NCI-H1694 (cell line): ENCODE measurements at places on chromosomes 13 and 19.

DNA sequence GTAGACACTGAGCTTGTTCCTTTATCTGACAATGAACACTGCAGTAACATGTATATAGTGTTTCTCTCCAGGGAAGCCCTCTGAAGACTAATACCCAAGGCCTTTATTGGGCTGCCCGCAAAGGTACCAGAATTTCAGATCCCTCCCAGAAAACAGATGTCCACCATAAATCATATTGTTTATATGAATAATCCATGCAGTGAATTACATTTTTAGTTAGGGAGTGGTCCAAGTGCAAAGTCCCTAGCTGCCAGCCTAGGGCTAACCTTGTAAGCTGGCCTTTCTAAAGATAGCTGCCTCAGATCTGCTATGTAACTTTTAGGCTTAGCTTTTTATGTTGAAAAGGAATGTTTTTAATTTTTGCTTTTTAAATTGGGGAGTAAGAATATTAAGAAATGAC is 44.7 kb downstream of the TDRD3 start:
- no peak for DNase-seq

DNA sequence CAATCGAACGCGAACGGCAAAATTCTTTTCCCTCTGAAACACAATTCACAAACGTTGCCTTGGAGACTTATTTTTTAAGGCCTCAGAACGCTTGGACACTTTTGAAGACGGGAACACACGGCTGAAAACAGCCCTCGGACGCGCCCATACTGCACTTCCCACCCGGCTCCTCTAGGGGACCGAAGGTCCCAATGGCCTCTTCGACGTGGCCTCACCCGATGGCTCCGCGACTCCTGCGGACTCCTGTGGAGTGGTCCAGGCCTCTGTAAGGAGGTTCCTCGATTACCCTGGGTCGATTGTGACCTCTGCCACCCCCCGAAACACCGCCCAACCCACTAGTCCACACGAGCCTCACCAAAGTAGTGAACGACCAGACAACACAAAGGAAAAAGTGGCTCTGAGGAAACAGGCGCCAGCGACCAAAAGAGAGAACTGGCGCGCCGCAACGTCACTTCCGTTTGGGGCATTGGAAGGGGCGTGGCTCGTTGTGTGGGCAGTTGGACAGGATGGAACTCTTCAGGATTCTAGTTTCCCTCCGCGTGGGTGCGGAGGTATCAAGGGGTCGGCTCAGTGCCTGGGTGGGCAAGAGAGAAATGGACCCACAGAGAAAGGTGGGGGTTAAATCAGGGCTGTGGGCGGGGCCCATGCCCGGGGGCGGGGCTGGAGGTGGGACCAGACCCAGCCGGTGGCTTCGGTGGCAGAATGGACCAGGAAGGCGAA is at the start of gene ZNF560:
Gene ZNF560, minus strand, starts transcription at position 434 of the 720 bp plus-strand sequence. CDS start 23,303 bp downstream, outside the sequence.
- no peak for DNase-seq

DNA sequence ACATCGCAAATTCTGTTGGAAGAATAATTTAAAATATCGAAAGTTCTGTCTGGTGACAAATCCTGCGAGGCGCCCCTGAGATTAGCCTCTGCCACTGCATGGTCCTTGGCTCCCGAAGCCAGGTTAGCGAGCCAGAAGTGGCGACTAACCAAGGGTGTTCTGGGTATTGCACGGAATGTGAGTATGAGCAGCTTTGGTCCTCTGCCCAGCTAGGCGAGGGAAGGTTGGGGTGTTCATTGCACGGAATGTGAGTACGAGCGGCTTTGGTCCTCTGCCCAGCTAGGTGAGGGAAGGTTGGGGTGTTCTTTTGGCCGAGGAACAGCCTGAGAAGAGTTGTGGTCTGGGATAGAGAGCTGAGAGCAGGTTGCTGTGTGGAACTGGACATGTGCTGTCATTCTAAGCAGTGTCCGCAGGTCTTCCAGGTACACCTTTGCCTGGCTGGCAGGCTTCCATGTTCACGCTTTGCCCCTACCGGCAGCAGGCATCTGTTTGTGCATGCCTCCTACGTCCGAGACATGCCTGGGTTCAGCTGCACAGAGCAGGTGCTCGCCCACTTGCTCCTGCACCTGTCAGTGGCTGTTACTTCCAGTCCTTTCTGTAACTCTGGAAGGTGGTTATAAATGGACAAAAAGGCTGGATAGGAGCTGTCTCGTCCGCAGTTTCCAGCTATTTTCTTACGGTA is 18.3 kb upstream of the TEX29 start:
- no peak for DNase-seq

GRCh38 chr19:575527-576506 is 3.4 kb downstream of the BSG start:
- DNase-seq, result no peak

GRCh38 chr19:780935-781334 is 16.3 kb upstream of the PTBP1 start:
- DNase-seq, result no peak

DNA sequence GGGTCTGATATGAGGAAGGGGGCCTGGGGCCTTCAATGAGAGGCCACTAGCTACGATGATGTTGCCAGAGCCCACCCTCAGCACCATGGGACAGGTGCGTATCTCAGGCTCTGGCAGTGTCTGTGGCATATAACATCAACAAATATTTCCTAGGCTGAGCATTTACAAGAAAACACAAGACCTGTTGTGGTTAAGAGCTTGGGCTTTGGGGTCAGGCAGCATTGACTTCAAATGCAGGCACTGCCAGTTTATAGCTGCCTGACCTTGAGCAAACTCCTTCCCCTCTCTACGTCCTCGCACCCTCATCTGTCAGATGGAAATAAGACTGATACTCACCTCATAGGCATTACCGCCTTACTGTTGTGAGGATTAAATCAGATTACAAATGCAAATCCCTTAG is 156.0 kb downstream of the KATNAL1 start:
- DNase-seq, result no peak

DNA sequence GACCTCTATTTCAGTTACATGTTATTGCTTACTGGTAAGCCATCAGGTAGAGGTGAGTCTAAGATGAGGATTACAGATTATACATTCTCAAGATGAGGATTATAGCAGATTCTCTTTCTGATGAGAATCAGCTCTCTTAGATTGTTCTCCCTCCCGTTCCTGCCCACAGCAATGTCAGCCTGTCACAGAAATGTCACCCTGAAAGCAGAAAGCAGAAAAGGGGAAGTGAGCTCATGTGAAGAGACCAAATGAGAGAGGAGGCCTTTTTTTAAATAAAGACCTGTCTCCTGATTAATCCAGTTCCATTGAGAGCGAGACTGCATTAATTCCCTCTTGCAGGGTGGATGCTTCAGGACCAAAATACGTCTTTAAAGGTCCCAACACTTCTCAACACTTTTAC is 445.6 kb downstream of the KCTD12 start:
- no peak for DNase-seq

DNA sequence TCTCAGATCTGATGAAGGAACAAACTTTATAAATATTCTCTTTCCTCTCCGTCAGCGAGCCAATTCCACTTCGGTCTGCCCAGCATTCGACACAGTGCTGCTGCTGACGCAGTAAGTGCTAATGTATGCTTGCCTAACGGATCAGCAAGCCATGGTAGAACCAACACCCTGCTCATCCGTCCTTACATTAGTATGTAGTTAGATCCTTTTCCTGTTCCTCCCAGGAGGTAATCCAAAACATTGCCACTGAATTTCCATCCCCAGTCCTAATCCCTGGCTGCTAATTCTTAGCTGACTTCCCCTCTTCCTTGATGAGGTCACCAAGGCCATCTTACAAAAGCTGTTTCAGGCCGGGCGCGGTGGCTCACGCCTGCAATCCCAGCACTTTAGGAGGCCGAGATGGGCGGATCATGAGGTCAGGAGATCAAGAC is 88.0 kb downstream of the STARD13 start:
- no peak for DNase-seq

- no peak for DNase-seq
Measured at GRCh38 chr13:54337540-54337939, 1308.9 kb downstream of the OLFM4 start.

GRCh38 chr19:1161716-1162115 is 12.4 kb downstream of the SBNO2 start:
- no peak for DNase-seq

GRCh38 chr13:80755910-80756309 is 415.0 kb upstream of the SPRY2 start:
- DNase-seq, result peak; percentile 36

DNA sequence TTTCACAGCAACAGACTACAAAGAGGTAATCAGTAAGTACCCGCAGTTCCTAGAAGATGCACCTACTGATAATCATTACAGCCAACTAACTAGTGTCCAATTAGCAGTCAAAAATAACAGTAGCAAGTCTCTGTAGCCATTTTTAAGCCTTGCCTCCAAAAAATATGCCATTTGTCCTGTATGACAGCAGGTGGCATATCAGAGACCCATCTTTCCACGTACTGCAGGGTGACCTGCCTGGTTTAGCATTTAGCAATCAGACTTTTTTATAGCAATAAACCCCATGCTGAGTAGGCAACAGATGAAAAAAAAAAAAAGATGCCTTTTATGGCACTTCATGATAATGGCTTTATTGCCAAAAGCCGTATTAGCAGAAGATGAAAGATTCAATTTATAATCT is 155.3 kb upstream of the LSM14A start:
- peak; percentile 1 for DNase-seq

DNA sequence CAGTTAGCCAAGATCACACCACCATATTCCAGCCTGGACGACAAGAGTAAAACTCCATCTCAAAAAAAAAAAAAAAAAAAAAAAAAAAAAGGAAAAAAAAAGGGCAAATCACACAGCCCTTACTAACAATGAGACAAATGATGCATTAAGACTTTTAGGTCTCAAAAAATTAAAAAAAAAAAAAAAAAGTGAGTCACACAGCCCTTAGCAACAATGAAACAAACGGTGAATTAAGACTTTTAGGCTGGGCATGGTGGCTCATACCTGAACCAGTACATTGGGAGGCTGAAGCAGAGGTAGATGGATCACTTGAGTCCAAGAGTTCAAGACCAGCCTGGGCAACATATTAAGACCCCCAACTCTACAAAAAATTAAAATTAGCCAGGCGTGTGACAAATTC is 32.4 kb upstream of the EIF3G start:
- no peak for DNase-seq

DNA sequence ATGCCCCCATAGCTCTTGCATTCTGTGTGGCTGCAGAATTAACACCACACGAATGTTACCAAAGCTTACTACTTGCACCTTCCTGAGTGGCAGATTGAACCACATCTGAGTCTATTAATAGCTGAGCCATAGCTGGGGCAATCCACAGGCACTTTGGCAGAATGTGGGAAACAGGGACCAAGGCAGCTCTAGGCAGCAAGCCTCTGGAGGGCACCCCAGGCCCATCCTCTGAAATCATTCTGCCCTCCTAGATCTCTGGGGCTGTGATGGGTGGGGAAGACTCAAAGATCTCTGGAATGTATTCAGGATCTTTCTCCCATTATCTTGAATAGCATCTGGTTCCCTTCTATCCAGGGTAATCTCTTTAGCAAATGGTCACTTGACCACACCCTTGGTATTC is 139.3 kb downstream of the TNFRSF19 start:
- no peak for DNase-seq

DNA sequence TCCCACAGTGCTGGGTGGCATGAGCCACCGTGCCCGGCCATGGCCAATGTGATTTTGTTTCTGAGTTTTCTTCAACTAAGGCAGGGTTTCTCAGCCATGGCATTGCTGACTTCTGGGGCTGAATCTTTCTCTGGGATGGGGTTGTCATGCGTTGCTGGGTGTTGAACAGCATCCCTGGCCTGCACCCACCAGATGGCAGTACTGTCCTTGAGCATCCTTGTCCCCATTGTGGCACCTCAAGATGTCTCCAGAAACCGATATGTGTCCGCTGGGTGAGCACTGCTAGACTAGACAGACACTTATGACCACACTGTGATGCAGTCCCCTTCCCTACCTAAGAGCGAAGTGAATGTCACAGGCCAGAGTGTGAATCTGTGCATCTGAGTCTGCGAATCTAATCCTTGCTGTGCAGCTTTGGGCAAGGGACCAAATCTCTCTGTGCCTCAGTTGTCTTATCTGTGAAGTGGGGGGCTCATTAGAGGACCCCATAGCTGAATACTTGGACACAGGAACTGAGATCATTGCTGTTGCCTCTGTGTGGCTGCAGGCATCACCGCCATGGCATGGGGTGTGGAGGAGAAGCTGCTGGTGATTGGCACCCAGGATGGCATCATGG is 50.3 kb upstream of the SIN3B start:
- peak; percentile 3 for DNase-seq

DNA sequence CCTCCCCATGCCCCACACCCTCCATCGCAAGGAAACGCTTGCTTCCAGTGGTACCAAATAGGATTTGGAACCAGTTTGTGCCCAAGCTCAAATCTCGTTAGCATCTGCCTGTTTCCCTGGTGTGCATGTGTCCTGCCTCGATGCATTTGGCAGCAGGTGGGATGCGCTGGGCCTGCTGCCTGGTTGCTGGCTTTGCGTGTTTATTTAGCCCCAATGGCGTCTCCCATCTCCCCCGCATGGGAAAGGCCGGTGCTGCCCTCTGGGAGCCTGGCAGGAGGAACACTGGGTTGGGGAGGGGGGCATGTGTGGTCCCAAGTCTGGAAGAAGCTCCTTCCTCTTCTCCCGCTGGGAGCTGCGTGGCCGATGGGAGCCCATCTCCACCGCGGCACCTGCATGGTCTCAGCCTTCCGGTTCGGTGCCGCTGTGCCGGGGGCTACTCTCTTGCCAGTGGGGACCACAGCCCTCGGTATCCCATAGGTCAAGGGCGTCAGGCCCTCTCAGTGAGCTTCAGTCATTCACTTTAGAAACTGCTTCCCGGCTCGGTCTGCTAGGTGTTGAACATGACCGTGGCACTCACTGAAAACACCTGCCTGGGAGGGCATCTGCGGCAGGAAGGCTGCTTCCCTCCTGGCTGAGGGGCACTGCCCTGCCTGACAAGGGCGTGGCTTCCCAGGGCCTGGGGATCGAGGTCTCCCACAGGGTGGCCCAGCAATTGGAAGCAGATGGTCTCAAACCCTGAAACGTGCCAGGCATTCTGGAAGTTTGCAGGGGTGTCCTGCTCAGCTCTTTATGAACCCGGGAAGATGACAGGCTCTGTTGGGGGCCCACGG is 11.8 kb upstream of the F7 start:
- no peak for DNase-seq

GRCh38 chr19:29569038-29569911 is 36.8 kb upstream of the POP4 start:
- no peak for DNase-seq

DNA sequence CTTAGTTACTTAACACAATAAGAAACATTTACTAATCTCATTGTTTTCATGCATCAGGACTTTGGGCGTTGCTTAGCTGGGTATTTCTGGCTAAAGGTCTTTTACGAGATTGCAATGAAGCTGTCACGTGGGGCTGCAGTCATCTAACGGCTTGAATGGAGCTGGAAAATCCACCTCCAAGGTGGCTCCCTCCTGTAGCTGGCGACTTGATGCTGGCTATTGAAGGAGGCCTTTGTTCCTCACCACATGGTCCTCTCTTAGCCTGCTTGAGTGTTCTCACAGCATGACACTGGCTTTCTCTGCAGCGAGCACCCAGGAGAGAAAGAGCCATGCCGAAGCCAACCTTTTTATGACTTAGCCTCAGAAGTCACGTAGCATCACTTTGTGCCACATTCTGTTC is 92.0 kb downstream of the NHLRC3 start:
- DNase-seq, result no peak

- DNase-seq, result no peak
Measured at GRCh38 chr19:14115756-14116155, 1.8 kb downstream of the PRKACA start.
